AG08395 (cell line): ENCODE measurements at places on chromosomes 12 and 14.

DNA sequence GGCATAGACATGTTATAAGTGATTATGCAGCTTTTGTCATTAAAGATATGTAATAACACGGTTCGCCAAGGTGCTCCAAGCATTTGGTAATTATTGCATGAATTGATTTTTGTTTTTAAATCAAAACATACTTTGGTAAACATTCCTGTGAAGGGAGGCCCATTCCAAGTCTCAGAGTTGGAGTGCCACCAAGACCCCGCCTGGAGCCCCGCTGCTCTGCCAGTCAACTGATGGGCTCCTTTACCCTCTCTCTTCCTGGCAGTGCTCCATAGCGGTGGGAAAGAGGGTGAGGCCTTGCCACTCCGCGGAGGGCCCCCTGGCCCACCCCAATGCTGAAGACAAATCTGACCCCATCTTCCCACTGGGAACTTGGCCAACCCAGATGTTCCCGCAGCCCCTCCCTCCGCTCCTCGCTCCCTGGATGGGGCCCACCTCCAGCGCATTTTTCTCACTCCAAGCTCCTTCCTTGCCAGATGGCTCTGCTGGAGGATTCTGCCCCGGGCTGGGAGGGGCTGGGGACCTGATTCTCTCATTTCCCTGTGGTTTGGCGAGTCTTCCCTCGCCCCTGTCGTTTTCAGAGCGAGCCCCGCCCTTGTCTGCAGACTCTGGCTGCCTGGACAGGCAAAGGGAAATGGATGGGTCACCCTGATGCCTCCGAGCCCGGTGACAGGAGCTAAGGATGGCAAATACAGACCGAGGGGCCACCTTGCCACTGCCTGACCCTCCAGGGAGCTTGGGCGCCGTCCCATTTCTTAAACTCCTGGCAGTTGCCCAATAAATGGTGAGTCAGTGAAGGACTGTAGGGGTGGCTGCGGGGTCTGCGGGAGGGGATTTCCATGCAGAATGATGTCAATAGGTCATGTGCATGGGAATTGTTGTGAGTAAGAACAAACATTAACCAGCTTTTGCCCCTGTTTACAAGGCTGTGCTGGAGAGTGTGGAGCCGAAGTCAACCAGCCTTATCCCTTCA is 9.2 kb upstream of the PAPLN start:
- DNase-seq, result peak; percentile 85

- DNase-seq, result no peak
These were observed 3.1 kb upstream of the RNASE9 start for GRCh38 chr14:20563971-20564370.

DNA sequence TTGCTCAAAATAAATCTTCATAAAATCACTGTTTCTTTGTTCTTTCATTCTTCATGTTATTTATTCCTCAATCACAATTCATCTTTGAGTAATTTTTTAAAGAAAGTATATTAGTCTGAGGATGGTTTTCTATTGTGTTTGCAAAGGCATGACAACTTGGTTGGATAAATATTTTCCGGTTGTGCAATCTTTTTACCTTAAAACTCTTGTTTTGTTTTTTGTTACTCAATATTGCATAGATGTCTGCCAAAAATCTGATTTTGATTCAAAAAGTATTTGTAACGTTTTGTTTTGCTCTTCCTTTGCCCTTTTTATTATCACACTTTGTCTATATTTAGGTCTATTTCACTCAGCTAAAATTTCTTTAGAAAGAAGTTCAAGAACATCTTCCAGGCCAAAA is 86.2 kb upstream of the SYT1 start:
- no peak for DNase-seq

DNA sequence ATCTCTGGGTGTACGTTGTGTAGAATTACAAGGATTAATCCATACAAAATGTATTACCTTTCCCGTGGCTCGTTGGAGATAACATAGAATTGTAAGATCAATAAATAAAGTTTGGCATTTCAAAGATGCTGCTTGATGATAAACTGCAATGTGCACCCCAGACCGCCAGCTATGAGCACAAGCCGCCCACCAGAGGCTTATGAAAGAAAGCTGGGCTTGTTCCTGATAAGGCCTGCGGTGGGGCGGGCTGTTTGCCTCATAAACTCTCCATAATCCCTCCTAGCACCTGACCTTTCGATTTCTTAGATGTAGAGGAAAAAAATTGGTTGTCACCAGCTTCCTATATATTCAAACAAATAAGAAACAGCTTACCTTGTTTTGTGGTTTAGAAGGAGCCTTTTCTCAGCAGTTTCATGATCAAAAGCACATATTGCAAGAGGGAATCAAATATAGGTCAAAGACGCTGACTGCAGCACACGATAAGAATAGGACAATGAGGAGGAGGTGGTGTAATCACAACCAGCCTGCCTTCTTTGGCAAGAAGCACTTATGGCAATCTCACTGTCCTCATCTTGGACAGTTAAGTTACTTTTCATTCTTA is 293.6 kb downstream of the RMST start:
- DNase-seq, result no peak

- no peak for DNase-seq
These were observed 168.1 kb downstream of the AACS start for GRCh38 chr12:125233319-125233718.

DNA sequence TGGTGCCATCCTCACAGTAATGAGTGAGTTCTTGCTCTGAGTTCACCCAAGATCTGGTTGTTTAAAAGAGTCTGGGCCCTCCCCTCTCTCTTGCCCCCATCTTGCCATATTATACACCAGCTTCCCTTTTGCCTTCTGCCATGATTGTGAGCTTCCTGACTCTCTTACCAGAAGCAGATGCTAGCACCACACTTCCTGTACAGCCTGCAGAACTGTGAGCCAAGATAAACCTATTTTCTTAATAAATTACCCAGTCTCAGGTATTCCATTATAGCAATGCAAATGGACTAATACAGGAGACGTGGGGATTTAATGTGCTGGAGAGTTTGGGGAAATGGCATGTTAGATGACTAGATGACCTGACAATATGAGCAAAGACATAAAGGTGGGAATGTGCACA is 12.8 kb downstream of the SLC4A8 start:
- no peak for DNase-seq

GRCh38 chr14:87231336-87232026 is 761.5 kb downstream of the GALC start:
- peak; percentile 4 for DNase-seq

GRCh38 chr12:91406920-91407341 is 224.3 kb upstream of the DCN start:
- no peak for DNase-seq

DNA sequence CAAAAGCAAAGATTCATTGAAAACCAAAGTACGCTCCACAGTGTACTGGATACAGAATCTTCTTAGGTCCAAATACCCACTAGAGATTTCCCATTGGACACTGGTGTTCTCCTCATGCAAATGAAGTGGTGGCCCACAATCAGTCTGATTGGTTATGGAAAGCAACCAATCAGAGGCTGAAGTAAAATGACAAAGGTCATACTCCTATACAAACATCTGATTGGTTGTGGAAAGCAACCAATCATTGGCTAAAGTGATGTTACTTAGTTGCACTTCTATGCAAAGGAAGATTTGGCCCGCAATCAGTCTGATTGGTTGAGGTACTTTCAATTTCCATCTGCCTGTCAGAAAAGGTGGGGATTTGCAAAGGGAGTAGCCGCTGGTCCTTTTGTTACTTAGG is 1.3 kb upstream of the WASHC3 start:
- DNase-seq, result no peak

DNA sequence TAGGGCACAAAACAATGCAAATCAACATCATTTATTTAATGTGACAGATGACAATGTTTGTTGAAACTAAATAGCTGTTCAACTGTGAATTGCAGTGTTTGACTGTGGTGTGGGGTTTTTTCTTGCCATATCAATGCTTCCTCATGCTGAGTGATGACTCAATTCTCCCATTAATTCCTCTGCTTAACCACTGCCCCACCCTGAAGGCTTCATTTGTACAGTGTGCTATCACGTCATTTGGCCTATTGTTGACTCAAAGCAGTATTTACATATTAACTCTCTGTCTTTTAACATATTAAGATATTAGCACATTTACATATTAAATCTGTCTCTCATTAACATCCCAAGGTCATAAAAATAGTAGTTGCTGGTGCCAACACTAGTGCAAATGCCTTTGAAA is 164.8 kb upstream of the NRXN3 start:
- DNase-seq, result no peak
